ENCODE measurements at places on chromosomes 4 and X. TPM values are rescaled to one million over a fixed set of nuclear protein-coding genes. Genes with fewer than 3 reads are reported as not detected.
A peak's percentile ranks its signal among the peaks of the same experiment; 100 is the strongest.

GRCh38 chr4:147790412-147790811 is 58.5 kb downstream of the ARHGAP10 start:
- H3K4me1 ChIP-seq: peaks cover 9% of the 10 kb centered on the region
- DNase-seq: no peak
- H3K4me3 ChIP-seq: no peak overlapping the region
- H3K27ac ChIP-seq: peak overlapping the region; percentile 10

DNA sequence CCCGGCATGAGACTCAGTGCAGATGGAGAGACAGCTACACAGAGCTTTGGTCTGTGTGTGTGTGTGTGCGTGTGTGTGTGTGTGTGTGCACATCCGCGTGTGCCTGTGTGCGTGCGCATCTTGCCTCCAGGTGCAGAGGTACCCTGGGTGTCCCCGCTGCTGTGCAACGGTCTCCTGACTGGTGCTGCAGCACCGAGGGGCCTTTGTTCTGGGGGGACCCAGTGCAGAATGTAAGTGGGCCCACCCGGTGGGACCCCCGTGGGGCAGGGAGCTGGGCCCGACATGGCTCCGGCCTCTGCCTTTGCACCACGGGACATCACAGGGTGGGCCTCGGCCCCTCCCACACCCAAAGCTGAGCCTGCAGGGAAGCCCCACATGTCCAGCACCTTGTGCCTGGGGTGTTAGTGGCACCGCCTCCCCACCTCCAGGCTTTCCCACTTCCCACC is 14.3 kb downstream of the FGFR3 start:
- peaks cover 14% of the 10 kb centered on the region for H3K4me1 ChIP-seq
- DNase-seq: no peak
- H3K36me3 ChIP-seq: no peaks in the 10 kb centered on the region
- H3K4me3 ChIP-seq: no peak overlapping the region

GRCh38 chr4:2443956-2444740 is 24.8 kb upstream of the RNF4 start:
- H3K27me3 ChIP-seq: no peaks in the 10 kb centered on the region
- no peak overlapping the region for H3K4me3 ChIP-seq
- H3K27ac ChIP-seq: no peak overlapping the region
- DNase-seq: no peak
- H3K36me3 ChIP-seq: no peaks in the 10 kb centered on the region
- H3K4me1 ChIP-seq: no peaks in the 10 kb centered on the region

GRCh38 chr4:166594326-166594946 is 639.9 kb downstream of the SPOCK3 start:
- peak; percentile 13 for DNase-seq
- no peaks in the 10 kb centered on the region for H3K27me3 ChIP-seq
- H3K4me3 ChIP-seq: no peak overlapping the region
- no peaks in the 10 kb centered on the region for H3K4me1 ChIP-seq
- H3K27ac ChIP-seq: no peak overlapping the region

- no peaks in the 10 kb centered on the region for H3K36me3 ChIP-seq
- no peak overlapping the region for H3K27ac ChIP-seq
- no peaks in the 10 kb centered on the region for H3K27me3 ChIP-seq
- peaks cover 4% of the 10 kb centered on the region for H3K4me1 ChIP-seq
- DNase-seq: no peak
- H3K4me3 ChIP-seq: no peak overlapping the region
Observed at GRCh38 chr4:147846318-147847155, 114.6 kb downstream of the ARHGAP10 start.

GRCh38 chr4:157204634-157205244 is 15.8 kb upstream of the GRIA2 start:
- peak; percentile 30 for DNase-seq
- H3K27ac ChIP-seq: no peak overlapping the region
- H3K4me3 ChIP-seq: no peak overlapping the region
- no peaks in the 10 kb centered on the region for H3K4me1 ChIP-seq
- H3K27me3 ChIP-seq: no peaks in the 10 kb centered on the region

Gene VCX3B
- total RNA-seq: not detected
